ENCODE measurements at places on chromosomes 7 and 10. TPM values are rescaled to one million over a fixed set of nuclear protein-coding genes. Genes with fewer than 3 reads are reported as not detected.

DNA sequence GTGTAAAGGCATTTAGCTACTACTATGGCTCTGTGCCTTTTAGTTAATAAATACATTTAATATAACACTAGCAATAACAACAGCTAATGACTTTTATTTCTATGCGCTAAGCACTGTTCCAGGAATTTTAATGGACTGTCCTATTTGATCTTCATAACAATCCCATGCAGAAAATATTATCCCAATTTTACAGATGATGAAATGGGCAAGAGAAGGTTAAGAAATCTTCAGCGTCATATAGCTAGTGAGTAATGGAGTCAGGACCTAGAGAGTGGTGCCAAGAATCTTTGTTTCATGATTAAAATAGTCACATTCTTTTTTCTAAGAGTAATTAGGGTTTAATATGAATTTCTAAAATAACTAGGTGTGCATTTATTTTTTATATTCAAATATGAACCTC lies 32.4 kb downstream of the ACTA2 start:
- no peak for DNase-seq

- DNase-seq, result no peak
These were observed 201.2 kb downstream of the PTN start for GRCh38 chr7:137142376-137142775.

DNA sequence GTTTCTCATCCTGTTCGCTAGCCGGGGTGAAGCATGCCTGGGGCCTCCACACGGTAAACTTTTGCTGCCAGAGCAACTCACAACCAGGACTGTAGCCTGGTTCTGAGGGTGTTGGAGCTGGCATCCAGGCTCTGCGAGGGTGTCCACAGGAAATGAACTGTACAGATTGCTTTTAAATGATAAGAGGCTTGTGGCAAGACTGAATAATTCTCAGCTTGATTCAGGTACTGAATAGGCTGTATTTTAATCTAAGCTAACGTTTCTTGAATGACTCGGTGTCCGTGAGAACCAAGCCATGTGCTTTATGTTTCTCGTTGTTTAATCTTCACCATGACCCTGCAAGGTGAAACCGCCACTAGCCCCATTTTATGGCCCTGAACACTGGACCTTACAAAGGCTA lies 49.3 kb downstream of the EEPD1 start:
- no peak for DNase-seq

- no peak for DNase-seq
These were observed 185.6 kb downstream of the PFKFB3 start for GRCh38 chr10:6388261-6388893.

- peak; percentile 3 for DNase-seq
These were observed 5.0 kb upstream of the TNS3 start for GRCh38 chr7:47586925-47587324.

GRCh38 chr7:131235489-131236317 lies 92.0 kb upstream of the MKLN1 start:
- peak; percentile 18 for DNase-seq

GRCh38 chr7:139479620-139480019 lies 3.9 kb downstream of the KLRG2 start:
- DNase-seq, result no peak

GRCh38 chr7:126589068-126589684 lies 663.6 kb downstream of the GRM8 start:
- no peak for DNase-seq

DNA sequence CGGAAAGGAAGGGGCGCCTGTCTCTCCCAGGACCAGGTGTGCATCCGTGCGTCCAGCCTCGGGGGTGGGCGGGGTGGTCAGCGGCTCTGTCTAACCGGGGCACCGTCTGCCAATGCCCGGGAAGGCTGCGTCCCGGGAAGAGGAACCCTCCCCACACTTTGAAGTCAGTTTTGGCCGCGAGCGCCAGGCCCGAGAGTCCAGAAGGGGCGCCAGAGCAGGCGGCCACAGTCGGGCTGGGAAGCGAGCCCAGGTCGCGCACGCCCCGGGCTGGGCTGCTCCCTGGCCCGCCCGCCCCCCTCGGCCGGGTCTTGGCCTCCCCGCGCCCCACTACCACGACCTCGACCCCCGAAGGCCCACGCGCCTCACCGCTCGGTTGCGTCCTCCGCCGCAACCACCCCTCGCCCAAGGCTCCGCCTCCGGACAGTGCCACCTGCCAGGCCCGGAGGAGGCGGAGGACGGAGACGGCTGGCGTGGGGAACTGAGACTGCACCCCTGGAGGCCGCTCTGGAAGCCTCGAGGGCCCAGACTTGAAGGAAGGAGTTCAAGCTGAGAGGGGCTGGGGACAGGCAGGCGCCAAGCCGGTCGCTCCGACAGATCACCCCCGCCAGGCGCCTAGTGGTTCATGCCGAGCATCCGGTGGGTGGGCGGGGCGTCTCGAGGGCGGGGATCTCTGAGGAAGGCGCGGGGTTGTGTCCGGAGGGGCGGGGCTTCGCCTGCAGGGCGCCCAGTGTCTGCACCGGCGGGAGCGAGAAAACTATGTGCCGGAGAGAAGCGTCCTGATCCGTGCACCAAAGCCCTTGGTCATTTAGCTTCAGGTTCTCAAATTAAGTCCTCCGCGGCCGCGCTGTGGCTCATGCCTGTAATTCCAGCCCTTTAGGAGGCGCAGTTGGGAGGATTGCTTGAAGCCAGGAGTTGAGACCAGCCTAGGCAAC lies at the start of gene BRAT1:
BRAT1 (minus strand) TSS at position 404 of the 932 bp plus-strand sequence. CDS start 1,093 bp downstream, outside the sequence.
- DNase-seq, result peak; percentile 98

DNA sequence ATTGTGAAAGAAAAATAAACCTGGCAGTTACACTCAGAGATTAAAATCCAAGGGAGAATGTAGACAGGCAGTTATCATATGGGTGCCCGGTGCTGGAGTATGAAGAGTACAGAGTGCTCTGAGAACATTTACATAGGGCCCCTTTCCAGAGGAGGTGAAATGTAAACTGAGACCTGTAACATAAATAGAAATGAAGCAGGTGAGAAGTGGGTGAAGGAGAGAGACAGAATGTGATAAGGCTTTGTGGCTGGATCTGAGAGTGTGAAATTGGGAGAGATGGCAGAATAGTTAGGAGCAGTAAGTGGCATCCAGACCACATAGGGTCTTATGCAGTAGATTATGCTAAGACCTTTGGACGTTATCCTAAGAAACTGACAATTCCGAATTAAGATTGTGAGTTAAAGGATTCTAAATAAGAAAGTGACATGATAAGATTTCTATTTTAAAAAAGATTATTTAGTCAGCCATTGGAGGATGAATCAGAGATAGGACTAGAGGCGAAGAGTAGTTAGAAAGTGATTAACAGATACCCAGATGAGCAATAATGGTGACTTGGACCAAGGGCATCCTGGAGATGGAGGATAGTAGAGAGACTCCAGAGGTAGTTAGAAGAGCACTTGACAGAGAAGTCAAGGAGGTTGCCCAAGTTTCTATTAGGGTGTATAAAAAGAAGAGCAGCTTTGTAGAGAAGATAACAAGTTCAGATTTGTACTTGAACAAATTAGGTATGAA lies 36.7 kb downstream of the DNAH11 start:
- no peak for DNase-seq

DNA sequence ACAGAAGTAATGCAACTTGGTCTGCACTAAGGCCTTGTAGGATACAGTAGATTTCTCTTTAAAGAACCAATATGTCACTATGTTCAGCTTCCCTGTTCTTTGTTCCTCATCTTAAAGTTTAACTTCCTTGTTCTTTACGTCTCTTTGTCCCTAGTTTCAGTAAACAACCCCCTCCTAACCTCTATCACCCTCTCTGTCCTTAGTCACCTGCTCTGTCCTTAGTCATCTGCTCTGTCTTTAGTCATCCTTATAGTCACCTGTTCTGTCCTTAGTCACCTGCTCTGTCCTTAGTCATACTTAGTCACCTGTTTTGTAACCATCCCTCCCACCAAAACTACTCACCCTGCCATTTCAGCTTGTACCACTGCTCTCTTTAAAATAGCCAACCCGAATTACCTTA lies 144.6 kb upstream of the TMEM106B start:
- DNase-seq, result peak; percentile 28

DNA sequence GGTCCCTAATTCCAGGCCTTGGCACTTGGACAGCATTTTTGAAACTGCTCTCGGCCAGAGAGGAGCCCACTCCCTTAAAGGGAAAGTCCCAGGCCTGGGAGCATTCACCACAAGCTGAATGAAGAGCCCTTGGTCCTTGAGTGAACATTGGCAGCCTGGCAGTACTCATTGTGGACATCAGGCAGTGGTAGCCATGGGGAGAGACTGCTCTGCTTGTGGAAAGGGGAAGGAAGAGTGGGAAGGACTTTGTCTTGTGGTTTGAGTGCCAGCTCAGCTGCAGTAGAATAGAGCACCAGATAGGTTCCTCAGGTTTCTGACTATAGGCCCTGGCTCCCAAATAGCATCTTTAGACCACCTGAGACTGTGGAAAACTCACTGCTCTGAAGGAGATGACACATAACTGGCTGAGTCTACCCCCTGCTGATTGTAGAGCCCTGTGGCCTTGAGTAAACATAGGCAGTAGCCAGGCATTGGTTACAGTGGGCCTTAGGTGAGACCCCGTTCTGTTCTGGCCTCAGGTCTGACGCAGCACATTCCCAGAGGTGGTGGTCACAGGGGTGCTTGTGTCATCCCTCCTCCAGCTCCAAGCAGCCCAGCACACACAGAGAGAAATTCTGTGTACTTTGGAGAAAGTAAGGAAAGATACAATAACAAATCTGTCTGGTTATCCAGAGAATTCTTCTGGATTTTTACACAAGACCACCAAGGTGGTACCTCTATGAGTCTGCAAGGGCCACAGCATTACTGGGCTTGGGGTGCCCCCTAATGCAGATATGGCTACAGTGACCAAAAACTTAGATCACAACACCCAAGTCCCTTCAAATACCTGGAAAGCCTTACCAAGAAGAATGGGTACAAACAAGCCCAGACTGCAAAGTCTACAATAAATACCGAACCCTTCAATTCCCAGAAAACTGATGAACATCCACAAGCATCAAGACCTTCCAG lies 153.8 kb downstream of the GNAI1 start:
- DNase-seq, result no peak

Gene ABCC2
- 27.4 TPM for polyA plus RNA-seq

Gene AKAP9
- polyA plus RNA-seq, result 119 TPM

Gene CAMK2B
- polyA plus RNA-seq, result 1.7 TPM

Gene GIMAP1
- 0.13 TPM for polyA plus RNA-seq

Gene ACTR3C
- 7.8 TPM for polyA plus RNA-seq

Measured in hepatocyte (in vitro differentiated cells).